Thoracic aorta (tissue), 2 donors: ENCODE measurements at places on chromosomes 5 and 9. TPM values are rescaled to one million over a fixed set of nuclear protein-coding genes. Genes with fewer than 3 reads are reported as not detected.

DNA sequence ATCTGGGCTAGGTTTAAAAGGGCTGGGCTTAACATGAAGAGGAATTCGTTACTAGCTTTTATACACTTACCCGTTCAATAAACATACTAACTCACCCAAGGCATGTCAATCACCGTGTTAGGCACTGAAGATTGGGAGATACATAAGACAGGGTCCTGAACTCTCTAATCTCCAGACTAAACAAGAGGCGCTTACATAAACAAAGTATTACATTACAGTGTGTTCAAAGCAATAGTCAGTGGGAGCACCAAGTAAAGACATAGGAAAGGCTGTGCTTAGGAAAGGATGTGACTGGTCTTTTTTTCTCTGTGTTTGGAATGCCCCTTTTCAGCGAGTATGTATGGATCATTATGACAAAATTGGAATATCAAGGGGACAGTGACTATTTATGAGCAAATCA lies 203.6 kb upstream of the ADRA1B start:
- H3K27ac ChIP-seq, result no peak overlapping the region
- no peaks in the 10 kb centered on the region for H3K36me3 ChIP-seq
- no peak overlapping the region for H3K4me3 ChIP-seq

DNA sequence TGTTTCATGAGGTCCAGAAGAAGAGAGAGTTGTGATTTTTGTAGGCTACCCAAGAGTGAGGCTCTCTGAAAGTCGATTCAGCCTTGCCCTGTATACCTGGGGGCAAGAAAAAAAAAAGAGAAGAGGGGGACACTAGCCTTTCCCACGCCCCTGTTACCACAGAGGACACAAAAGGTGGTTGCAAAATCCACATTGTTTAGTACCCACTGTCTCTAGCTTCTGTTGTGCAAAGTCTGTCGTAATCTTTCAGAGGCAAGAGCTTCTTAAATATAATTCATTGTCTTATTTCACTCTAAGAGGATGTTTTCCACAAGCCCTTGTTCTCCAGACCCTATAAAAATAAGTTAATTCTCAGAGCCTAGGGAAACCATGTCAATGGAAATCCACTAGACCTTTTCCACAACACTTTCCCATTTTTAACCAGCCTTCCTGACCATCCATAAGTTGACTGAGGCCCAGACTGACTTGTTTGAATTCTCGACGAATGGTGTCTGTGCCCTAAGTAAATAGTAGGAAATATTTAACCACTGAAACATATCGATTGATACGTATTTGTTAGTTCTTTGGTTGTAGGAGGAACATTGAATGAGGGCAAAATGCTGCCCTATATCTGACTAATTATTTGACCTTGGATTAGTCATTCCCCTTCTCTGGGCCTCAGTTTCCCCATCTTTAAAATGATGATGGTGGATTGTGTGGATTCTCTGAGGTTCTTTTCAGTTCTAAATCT lies 182.7 kb downstream of the PAPPA start:
- no peak overlapping the region for H3K4me3 ChIP-seq
- H3K27me3 ChIP-seq, result no peaks in the 10 kb centered on the region

Gene TMEM141
- 37.8 TPM for total RNA-seq

GRCh38 chr5:94420885-94421284 lies 197.5 kb downstream of the KIAA0825 start:
- no peaks in the 10 kb centered on the region for H3K36me3 ChIP-seq
- no peaks in the 10 kb centered on the region for H3K4me1 ChIP-seq
- no peaks in the 10 kb centered on the region for H3K27me3 ChIP-seq
- DNase-seq, result no peak
- no peak overlapping the region for H3K27ac ChIP-seq

Gene LRRC19
- not detected for total RNA-seq

DNA sequence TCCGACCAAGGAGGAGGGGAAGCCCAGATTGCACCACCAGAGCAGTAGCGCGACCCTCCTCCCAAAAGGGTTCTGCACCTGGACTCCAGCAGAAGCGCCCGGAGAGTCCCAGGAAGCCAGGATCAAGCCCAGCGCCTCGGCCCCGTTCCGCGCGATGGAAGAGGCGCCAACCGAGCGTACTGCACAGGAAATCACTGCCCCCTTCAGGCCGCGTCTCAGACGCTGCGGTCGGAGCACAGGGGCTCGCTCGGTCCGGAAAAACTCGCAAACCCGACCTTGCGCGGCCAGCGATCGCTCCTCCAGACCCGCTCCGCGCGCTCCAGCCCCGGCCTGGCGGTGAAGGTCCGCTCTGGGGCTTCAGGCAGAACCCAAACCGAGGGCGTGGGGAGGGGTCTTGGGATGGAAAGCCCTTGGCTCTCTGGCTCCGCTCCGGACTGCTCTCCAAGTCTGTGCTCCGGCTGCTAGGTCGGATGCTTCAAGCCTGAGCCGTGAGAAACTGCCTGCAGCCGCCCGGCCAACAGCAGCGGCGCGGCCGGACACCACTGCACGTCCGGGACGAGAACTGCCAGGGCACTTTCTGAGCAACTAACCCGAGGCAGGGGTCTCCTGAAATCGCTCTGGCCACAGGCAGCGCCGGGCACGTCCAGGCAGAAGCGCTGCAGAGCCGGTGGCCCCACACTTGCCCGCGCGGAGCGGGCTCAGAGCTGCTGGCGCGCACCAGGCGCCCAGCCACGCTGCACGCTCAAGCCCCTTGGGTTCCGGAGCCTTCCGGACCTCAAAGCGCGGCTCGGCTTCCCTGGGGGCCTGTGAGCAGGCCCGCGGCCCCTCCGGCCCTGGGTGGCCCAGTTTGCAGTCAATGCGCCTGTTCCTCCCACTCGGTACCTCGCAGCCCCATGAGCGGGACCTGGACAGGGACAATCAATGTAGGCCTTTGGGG lies 1.3 kb downstream of the GABBR2 start:
- H3K27ac ChIP-seq, result no peak overlapping the region
- H3K4me3 ChIP-seq, result no peak overlapping the region
- H3K27me3 ChIP-seq, result no peaks in the 10 kb centered on the region
- DNase-seq, result no peak

Gene C1QTNF2
- 8.3 TPM for total RNA-seq
